ENCODE measurements at places on chromosomes 7 and 10. TPM values are rescaled to one million over a fixed set of nuclear protein-coding genes. Genes with fewer than 3 reads are reported as not detected.

The SFRP4 gene
- total RNA-seq: 4.3 TPM

The ZNF107 gene
- total RNA-seq: 2.5 TPM

The GSDME gene
- 45.2 TPM for total RNA-seq

The ANKRD22 gene
- total RNA-seq: 0.40 TPM

The CNTNAP2 gene
- total RNA-seq: 0.02 TPM

The ZNF727 gene
- not detected for total RNA-seq

The CSGALNACT2 gene
- 11.7 TPM for total RNA-seq

The AGBL3 gene
- 1.4 TPM for total RNA-seq

The ADAP1 gene
- 4.1 TPM for total RNA-seq

The CALHM1 gene
- total RNA-seq: not detected

The SPDYE1 gene
- not detected for total RNA-seq

The PTF1A gene
- not detected for total RNA-seq

The OR9A2 gene
- not detected for total RNA-seq

The CLEC2L gene
- total RNA-seq: 0.08 TPM

The VSTM4 gene
- 0.41 TPM for total RNA-seq
